Ecto neural progenitor cell (in vitro differentiated cells): ENCODE measurements at places on chromosomes 7 and 10.

- DNase-seq, result peak; percentile 44
Observed at GRCh38 chr7:47724335-47724982, 142.5 kb upstream of the TNS3 start.

DNA sequence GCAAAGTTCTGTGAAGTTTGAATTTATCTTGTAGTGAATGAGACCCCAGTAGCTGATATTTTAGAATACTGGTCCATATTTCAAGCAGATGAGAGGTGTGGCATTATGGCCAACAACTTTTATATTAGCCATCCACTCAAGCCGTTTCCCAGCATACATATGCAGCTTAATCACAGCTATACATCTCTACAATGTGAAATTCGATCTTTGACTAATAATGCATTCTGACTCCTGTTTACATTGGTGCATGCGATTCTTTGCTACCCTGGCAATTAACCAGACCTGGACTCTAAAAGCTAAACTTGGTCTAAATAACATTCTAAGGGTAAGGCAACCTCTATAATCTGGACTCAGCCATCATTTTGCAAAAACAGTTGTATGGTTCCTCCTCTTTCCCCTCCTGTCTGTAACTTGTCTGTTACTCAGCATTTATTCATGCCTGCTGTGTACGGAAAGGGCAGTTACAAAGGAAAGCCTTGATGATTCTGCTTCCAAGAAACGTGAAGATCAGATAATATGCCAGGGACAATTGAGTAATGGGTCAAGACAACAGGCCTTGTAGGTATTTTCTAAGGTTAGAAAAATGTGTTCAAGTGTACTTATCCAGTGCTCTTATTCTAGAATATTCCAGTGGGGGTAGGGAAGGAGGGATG lies 50.6 kb downstream of the PNLIPRP2 start:
- DNase-seq, result no peak

DNA sequence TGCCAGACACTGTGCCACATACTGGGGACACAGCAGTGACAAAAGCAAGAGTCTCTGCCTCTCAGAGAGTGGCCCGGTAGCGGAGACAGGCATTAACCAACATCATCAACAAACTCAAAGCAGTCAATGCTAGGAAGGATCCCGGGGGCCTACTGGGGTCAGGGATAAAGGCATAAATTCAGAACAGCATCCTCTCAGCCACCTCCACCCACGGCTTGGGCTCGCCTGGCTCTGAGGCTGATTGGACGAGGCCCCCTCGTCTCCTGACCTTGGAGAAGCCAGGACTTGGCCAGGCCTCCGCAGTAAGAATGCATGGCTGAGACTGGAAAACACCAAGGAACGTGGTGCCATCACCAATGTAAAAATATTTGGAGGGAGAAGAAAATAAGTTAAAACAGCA lies 102.1 kb downstream of the ARHGAP22 start:
- no peak for DNase-seq

DNA sequence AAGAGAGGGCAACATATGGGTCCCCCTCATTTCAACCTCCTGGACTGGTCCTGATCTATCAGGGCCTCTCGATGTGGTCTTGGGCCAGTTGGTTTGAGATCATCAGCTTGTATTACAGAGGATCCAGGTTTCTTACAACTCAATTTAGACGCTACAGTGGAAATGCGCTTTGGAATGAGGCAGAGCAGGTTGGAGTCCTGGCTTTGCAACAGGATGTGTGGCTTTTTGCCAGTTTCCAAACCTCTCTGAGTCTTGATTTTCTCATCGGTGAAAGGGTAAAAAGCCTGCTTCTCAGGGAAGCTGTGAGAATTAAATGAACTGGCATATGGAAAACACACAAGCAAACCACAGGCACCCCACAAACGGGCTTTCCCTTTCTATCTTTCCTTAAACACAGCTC lies 37.5 kb upstream of the MKI67 start:
- no peak for DNase-seq

GRCh38 chr10:95343573-95343972 lies 52.8 kb upstream of the PDLIM1 start:
- no peak for DNase-seq

GRCh38 chr7:1679966-1680730 lies 10.1 kb downstream of the ELFN1 start:
- DNase-seq, result no peak

- no peak for DNase-seq
Observed at GRCh38 chr7:2144926-2145325, 87.8 kb downstream of the MAD1L1 start.

GRCh38 chr7:78400038-78400437 lies 601.5 kb downstream of the PHTF2 start:
- DNase-seq, result no peak

- DNase-seq, result no peak
Observed at GRCh38 chr10:99832439-99832838, 50.0 kb downstream of the ABCC2 start.

- no peak for DNase-seq
Observed at GRCh38 chr7:24854866-24855265, 97.6 kb upstream of the GSDME start.

GRCh38 chr10:94199565-94199964 lies 163.2 kb downstream of the NOC3L start:
- DNase-seq, result no peak

- peak; percentile 76 for DNase-seq
Observed at GRCh38 chr10:49115015-49115795, at the start of gene VSTM4. Gene VSTM4 (minus strand): TSS chr10:49115522. CDS start chr10:49115485, 37 bp downstream.

DNA sequence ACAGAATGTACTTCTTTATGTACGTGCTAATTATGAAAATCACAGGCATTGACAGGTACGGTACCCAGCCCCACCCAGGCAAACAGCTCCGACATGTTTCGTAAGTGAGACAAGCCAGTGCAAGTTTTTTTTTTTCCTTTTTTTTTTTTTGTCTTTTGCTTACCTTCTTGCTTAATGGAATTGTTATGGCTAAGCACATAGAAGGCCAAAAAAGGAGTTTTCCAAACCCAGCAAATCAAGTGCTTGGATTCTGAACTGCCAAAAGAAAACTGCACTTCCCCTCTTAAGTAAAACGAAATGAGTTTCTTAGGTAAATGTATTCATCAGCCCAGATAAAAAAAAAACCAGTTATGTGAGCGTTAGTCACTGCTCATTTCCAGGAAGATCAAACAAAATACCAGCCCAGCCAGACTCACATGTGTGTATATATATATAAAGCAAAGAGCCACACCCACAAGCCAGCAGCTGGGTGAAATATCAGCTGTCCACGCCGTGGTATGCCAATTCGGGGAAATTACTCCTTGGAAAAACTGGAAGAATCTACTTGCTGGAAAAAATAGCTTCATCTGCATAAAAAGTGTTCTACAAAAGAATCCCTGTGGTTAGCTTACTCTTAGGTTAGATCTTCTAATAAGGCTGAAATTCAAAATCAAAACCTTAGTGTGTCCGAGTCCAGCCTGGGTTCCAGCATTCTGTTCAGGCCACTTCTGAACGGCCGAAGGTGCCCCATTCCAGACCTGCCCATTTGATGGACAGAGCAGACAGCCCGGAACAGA lies 8.0 kb downstream of the KLF6 start:
- DNase-seq, result no peak

DNA sequence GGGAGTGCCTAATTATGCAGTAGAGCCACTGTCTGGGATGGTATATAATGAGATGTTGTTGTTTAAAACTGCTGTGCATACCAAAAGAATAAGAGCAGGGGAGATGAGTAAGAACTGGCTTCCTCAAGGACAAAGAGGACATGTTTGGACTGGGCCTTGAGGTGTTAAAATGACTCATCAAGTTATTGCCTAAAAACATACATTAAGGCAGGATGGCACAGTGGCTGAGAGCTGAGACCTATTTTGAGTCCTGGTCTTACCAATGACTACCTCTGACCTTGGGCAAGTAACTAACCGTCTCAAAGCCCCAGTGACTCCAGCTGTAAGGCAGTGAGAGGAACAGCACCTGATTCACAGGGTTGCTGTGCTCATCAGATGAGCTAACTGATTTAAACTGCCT lies 71.1 kb downstream of the CFAP58 start:
- no peak for DNase-seq

DNA sequence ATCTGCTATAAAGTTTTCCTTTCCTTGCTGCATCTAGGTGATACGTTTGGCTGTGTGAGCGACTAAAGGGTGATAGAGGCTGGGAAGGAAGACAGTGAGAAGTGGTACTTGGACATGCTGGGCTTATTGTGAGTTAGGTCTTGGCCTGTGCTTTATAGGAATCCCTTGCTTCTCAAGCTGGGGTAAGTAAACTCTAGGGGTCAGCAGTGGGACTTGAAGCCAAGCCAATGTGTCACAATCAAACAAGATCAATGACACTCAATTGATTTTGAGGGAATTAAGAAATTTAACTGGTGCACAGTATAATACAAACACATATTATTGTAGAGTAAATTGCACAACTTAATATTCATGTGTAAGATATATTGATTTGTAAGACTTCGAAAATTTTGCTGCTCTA lies 155.8 kb upstream of the AOAH start:
- DNase-seq, result no peak

GRCh38 chr10:118278649-118279048 lies 63.5 kb downstream of the FAM204A start:
- no peak for DNase-seq

DNA sequence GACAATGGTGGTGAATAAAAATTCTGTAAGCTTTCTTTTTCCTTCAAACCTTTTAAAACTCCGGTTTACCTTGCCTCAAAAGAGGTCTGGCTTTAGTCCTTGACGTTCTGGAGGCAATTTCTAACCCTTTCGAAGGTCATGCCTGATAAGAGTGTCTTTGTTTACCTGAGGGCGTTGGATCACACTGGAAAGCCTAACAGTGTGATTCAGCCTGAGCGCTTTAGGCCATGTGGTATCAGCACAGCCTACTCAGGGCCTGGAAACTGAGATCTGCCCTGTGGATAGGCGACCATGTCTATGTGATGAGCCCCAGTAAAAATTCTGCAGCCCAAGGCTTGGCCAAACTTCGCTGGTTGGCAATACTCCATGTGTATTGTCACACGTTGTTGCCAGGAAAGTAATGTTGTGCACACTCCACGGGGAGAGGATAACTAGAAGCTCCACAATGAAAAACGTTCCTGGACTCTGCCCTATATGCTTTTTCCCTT lies 10.7 kb downstream of the CCDC6 start:
- no peak for DNase-seq

DNA sequence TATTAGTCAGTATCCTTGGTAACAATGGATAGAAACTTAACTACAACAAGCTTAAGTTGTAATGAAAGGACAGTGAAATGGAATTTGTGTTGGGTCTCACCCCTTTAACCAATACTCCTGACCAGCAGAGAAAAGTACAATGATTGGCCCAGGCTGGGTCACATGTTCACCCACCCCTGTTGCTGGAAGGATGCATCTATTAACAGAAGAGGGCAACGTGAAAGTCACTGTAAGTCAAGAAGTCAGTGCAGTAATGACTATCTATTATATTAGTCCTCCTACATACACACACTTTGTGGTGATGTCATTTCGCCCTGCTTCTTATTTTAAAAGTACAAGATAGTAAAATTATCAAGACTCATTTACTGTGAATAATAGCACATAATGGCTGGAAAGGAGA lies 16.2 kb downstream of the PNLIPRP2 start:
- no peak for DNase-seq

DNA sequence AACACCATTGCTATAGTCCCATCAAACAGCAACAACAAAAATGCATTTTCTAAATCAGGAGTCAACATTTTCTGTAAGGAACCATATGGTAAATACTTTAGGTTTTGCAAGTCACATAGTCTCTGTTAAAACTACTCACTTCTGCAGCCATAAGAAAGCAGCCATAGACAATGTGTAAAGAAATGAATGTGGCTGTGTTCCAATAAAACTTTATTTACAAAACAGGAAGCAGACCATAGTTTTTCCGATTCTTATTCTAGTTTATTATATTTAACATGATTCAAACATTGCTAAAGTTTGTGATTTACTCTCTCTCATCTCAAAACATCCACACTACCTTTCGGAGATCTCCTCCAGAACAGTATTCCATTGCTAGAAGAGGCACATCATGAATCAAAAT lies 6.9 kb downstream of the CHUK start:
- DNase-seq, result no peak

- DNase-seq, result no peak
Observed at GRCh38 chr7:21902240-21902639, 43.5 kb downstream of the CDCA7L start.

GRCh38 chr10:102770108-102770482 lies 26.3 kb downstream of the WBP1L start:
- DNase-seq, result no peak

DNA sequence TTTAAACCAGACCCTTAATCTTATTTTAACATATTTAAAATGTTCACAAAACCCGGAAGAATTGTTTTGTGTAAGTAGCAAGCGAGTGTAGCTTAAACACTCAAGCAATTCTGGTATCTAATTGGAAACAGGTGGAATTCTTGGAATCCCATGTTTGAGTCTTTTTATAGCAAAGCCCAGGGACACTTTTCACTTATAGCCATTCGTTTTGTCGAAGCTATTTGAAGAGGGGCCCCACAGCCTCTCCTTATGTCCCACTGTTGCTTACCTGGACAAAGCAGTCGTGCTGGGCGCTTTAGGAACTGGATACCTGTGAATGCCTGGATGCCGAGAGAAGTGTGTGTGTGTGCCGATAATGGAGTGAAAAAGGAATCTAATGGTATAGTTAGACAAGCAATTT lies 3.3 kb downstream of the CUX1 start:
- DNase-seq, result no peak

DNA sequence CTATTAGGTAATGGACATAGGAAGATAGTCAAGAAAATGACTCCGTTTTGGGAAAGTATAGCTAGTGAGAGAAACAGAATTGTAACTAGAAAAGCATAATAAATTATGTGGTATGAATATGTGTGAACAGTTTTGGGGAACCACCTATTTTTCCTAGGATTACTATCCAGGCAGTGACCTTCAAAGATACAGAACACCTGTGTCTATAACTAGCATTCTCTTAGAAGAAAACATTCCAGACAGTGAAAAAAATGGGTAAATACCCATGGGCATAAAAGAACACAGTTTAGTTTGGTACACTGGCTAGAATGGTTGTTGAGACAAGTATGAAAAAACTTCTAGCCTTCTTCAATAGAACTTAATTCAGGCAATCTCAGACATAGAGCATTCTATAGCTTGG lies 690.8 kb downstream of the MAGI2 start:
- DNase-seq, result no peak

DNA sequence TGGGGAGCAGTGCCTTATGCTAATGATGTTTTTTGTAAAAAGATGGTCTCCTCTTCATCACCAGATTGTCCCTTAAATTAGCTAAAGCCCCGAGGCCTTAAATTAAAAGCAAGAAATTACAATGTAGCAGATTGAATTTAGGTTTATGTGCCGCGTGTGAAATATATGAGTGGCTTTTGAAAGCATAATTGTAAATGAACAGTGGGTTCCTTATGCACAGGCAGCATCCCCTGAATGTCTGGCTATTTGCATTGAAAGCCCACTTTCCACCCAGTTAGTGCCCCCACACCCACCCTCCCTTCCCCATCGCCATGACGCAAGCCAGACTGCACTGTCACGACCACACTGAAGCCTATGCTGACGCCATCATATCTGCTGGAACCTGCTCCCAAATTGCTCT lies 62.4 kb upstream of the SORCS3 start:
- DNase-seq, result peak; percentile 20
